ENCODE measurements at places on chromosomes 1 and 21. TPM values are rescaled to one million over a fixed set of nuclear protein-coding genes. Genes with fewer than 3 reads are reported as not detected.

DNA sequence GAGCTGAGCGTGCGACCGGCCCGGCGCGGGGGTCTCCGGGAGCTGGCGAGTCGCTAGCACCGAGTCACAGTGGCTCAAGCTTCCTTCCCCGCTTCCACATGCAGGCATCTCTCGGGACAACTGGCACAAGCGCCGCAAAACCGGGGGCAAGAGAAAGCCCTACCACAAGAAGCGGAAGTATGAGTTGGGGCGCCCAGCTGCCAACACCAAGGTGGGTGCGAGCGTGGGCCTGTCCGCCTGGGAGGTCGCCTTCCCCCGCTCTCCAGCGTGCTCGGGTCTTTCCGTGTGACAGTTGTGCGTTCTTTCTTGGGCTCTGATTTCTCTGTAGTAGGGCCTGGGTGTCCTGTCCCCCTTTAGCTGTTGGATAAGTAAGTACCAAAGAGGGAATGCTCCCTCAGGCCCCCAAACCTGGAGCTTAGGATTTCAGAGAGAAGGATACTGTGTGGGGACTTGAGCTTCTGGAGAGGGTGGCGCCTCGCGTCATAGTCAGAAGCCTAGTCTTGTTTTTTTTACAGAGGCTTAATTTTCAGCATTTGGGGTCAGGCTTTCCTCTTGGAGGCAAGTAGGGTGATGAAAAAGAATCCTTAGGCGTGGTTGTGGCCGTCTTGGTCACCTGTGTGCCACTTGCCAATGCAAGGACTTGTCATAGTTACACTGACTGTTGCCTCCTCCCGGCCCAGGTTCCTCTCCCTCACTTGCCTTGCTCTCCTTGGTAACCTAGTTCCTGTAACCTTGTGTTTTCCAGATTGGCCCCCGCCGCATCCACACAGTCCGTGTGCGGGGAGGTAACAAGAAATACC is 790 bp downstream of the RPS8 start:
- H3K4me3 ChIP-seq: peak overlapping the region; percentile 95
- peak overlapping the region; percentile 92 for H3K27ac ChIP-seq
- DNase-seq: no peak

Gene MSH4
- not detected for polyA plus RNA-seq

- H3K27me3 ChIP-seq: no peaks in the 10 kb centered on the region
- no peak overlapping the region for H3K27ac ChIP-seq
- no peaks in the 10 kb centered on the region for H3K36me3 ChIP-seq
- H3K4me1 ChIP-seq: no peaks in the 10 kb centered on the region
- DNase-seq: no peak
These were observed 11.0 kb downstream of the PROX1 start for GRCh38 chr1:213998785-213999184.

Gene TPTE
- polyA plus RNA-seq: not detected

- no peaks in the 10 kb centered on the region for H3K36me3 ChIP-seq
- H3K27ac ChIP-seq: no peak overlapping the region
- no peak for DNase-seq
- no peaks in the 10 kb centered on the region for H3K4me1 ChIP-seq
- no peak overlapping the region for H3K4me3 ChIP-seq
These were observed 36.0 kb downstream of the EBNA1BP2 start for GRCh38 chr1:43135857-43136781.

Gene LCE1D
- not detected for polyA plus RNA-seq

DNA sequence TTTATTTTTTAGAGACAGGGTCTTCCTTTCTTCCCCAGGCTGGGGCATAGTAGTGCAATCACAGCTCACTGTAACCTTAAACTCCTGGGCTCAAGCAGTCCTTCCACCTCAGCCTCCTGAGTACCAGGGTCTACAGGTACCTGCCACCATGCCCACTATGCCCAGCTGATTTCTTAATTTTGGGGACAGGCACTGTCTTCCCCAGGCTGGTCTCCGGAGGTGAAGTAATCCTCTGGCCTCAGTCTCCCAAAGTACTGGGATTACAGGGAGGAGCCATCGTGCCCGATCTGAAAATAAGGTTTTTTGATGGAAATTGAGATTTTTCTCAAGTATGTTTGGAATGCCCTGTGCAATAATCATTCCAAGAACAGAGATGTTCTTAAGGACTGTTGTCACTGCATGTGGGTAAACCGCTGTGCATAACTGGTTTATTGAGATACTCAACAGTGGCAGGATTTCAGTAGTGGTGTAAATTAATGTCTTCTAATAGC is 934 bp upstream of the MSH4 start:
- DNase-seq: no peak
- no peak overlapping the region for H3K27ac ChIP-seq
- H3K4me3 ChIP-seq: no peak overlapping the region

GRCh38 chr1:85454214-85454613 is 10.7 kb downstream of the DDAH1 start:
- H3K36me3 ChIP-seq: no peaks in the 10 kb centered on the region
- no peak overlapping the region for H3K4me3 ChIP-seq
- DNase-seq: no peak
- no peaks in the 10 kb centered on the region for H3K27me3 ChIP-seq
- no peak overlapping the region for H3K27ac ChIP-seq

- H3K4me1 ChIP-seq: no peaks in the 10 kb centered on the region
- no peak for DNase-seq
- no peaks in the 10 kb centered on the region for H3K27me3 ChIP-seq
- no peak overlapping the region for H3K27ac ChIP-seq
These were observed 12.2 kb downstream of the FAM131C start for GRCh38 chr1:16061266-16061665.

Gene CHRM3
- polyA plus RNA-seq: not detected

GRCh38 chr1:3432306-3432705 is 22.2 kb upstream of the ARHGEF16 start:
- H3K27me3 ChIP-seq: no peaks in the 10 kb centered on the region
- no peaks in the 10 kb centered on the region for H3K36me3 ChIP-seq
- H3K4me3 ChIP-seq: no peak overlapping the region
- no peaks in the 10 kb centered on the region for H3K4me1 ChIP-seq

GRCh38 chr1:71899881-71900280 is 382.5 kb downstream of the NEGR1 start:
- H3K27ac ChIP-seq: no peak overlapping the region
- no peak overlapping the region for H3K4me3 ChIP-seq
- no peaks in the 10 kb centered on the region for H3K36me3 ChIP-seq
- H3K4me1 ChIP-seq: no peaks in the 10 kb centered on the region
- H3K27me3 ChIP-seq: no peaks in the 10 kb centered on the region

Gene LMX1A
- not detected for polyA plus RNA-seq

Gene OR2M4
- polyA plus RNA-seq: not detected

Gene AMPD1
- not detected for polyA plus RNA-seq

- H3K27ac ChIP-seq: no peak overlapping the region
- no peaks in the 10 kb centered on the region for H3K36me3 ChIP-seq
- H3K27me3 ChIP-seq: no peaks in the 10 kb centered on the region
- no peak for DNase-seq
- H3K4me1 ChIP-seq: peaks cover 8% of the 10 kb centered on the region
These were observed 593 bp downstream of the ST6GALNAC3 start for GRCh38 chr1:76075188-76075489.

DNA sequence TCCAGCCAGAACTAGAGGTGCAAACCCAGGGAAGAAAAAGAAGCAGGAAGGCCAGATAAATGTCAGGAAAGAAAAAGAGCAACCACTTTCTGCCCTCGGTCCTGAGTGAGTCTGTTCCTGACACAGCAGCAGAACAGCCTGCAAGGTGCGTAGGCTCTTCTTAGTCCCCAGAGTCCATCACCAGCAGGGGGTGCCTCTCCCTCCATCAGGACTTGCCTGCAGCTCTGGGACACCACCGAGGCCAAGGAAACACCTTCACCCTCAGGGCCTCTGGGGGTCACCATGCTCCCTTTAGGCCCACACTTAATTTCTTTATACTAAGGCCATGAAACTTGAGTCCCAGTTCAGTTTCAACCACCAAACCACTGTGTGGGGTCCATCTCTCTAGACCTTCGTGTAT is 43.7 kb upstream of the NFASC start:
- no peaks in the 10 kb centered on the region for H3K36me3 ChIP-seq
- H3K27me3 ChIP-seq: peaks cover 21% of the 10 kb centered on the region
- no peak for DNase-seq
- no peaks in the 10 kb centered on the region for H3K4me1 ChIP-seq
- no peak overlapping the region for H3K27ac ChIP-seq

- no peaks in the 10 kb centered on the region for H3K4me1 ChIP-seq
- H3K4me3 ChIP-seq: no peak overlapping the region
- no peaks in the 10 kb centered on the region for H3K36me3 ChIP-seq
- no peaks in the 10 kb centered on the region for H3K27me3 ChIP-seq
- H3K27ac ChIP-seq: no peak overlapping the region
- DNase-seq: no peak
These were observed 26.4 kb upstream of the PLA2G4A start for GRCh38 chr1:186802388-186802787.

GRCh38 chr21:44441041-44441400 is 14.3 kb upstream of the LRRC3 start:
- H3K36me3 ChIP-seq: no peaks in the 10 kb centered on the region
- no peaks in the 10 kb centered on the region for H3K4me1 ChIP-seq
- H3K4me3 ChIP-seq: no peak overlapping the region
- H3K27me3 ChIP-seq: no peaks in the 10 kb centered on the region
- no peak for DNase-seq

GRCh38 chr1:215082532-215083382 is at the start of gene KCNK2:
Gene KCNK2, plus strand, starts transcription at chr1:215082737. Its CDS starts 649 bp downstream, at chr1:215083386.
- no peak within 1 kb of the TSS for H3K27ac ChIP-seq
- H3K36me3 ChIP-seq: no peaks in the 10 kb centered on the region
- H3K27me3 ChIP-seq: peaks cover 10% of the 10 kb centered on the region
- no peaks in the 10 kb centered on the region for H3K4me1 ChIP-seq
- no peak within 1 kb of the TSS for H3K4me3 ChIP-seq
- DNase-seq: no peak

Gene GREM2
- polyA plus RNA-seq: 0.61 TPM

DNA sequence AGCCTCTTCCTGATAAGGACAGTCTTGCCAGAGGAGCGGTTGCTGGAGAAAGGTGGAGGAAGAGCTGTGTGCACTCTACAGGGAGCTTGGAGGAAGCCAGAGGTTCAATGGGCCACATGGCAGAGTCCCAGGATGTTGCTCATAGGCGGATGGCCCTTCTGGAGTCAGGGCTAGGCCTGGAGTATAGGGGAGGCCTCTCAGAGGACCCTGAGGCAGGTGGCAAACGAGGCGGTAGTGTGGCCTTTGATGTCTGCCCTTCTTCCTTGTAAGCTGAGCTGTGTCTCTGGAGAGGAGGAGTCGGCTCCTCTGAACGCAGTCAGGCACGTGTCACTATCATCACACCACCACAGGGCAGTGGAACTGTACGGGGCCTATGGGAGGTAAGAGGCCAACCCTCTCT is 8.6 kb downstream of the PKP1 start:
- H3K4me3 ChIP-seq: no peak overlapping the region
- peaks cover 4% of the 10 kb centered on the region for H3K27me3 ChIP-seq
- no peak overlapping the region for H3K27ac ChIP-seq
- no peak for DNase-seq

GRCh38 chr21:23690316-23690715 is 1917.0 kb downstream of the MRPL39 start:
- H3K27me3 ChIP-seq: no peaks in the 10 kb centered on the region
- H3K4me1 ChIP-seq: no peaks in the 10 kb centered on the region
- H3K27ac ChIP-seq: no peak overlapping the region
- no peak for DNase-seq
- H3K36me3 ChIP-seq: no peaks in the 10 kb centered on the region

DNA sequence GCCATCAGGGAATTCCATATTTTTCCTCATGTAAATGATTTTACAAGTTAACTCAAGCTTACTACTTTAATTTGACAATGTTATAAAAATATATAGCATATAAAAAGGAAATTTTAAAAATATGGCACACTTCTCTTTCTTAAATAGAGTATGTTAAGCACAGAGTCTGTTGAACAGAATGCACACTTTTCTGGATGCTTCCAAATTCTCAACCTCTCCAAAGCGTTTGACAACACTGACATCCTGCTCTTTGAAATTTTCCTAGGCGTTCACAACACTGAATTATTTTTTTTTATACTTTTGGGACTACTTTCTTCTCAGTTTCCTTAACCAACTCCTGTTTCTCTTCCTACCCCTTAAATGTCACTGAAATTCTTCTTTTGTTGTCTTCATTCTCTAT is 117.8 kb upstream of the PLXNA2 start:
- H3K36me3 ChIP-seq: no peaks in the 10 kb centered on the region
- no peak overlapping the region for H3K27ac ChIP-seq
- no peaks in the 10 kb centered on the region for H3K4me1 ChIP-seq
- H3K4me3 ChIP-seq: no peak overlapping the region
- peaks cover 4% of the 10 kb centered on the region for H3K27me3 ChIP-seq
- DNase-seq: no peak

- DNase-seq: no peak
- H3K4me3 ChIP-seq: no peak overlapping the region
- H3K36me3 ChIP-seq: no peaks in the 10 kb centered on the region
- no peak overlapping the region for H3K27ac ChIP-seq
- no peaks in the 10 kb centered on the region for H3K4me1 ChIP-seq
These were observed 97.7 kb upstream of the GREM2 start for GRCh38 chr1:240709676-240710075.

Gene PEAR1
- not detected for polyA plus RNA-seq

GRCh38 chr1:61225478-61225877 is 143.1 kb downstream of the NFIA start:
- H3K27ac ChIP-seq: no peak overlapping the region
- no peak overlapping the region for H3K4me3 ChIP-seq
- no peaks in the 10 kb centered on the region for H3K27me3 ChIP-seq
- H3K4me1 ChIP-seq: no peaks in the 10 kb centered on the region
- H3K36me3 ChIP-seq: no peaks in the 10 kb centered on the region

GRCh38 chr1:216562383-216562782 is 139.1 kb upstream of the USH2A start:
- no peak overlapping the region for H3K4me3 ChIP-seq
- H3K27ac ChIP-seq: no peak overlapping the region
- no peaks in the 10 kb centered on the region for H3K27me3 ChIP-seq
- no peaks in the 10 kb centered on the region for H3K36me3 ChIP-seq
- no peak for DNase-seq
- H3K4me1 ChIP-seq: no peaks in the 10 kb centered on the region

DNA sequence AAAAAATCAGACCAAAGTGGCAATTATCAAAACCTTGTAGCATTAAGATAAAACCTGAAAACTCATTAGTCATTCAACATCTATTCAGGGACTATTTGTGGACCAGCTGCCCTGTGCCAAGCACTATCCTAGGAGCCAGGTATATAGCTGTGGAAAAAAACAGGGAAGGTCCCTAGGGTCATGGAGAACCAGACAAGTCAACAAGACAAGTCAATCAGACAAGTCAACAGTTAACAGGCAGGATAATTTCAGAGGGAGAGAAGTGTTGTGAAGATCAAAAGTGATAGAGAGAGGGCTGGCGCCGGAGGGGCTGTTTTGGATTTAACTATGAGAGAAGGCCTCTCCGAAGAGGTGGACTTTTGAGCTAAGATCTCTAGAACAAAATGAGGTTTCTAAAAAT is 3.3 kb upstream of the ATP1A4 start:
- no peak overlapping the region for H3K4me3 ChIP-seq
- no peak overlapping the region for H3K27ac ChIP-seq
- H3K36me3 ChIP-seq: no peaks in the 10 kb centered on the region
- no peak for DNase-seq

GRCh38 chr1:64940025-64940424 is 26.3 kb downstream of the JAK1 start:
- peaks cover 49% of the 10 kb centered on the region for H3K4me1 ChIP-seq
- no peak overlapping the region for H3K27ac ChIP-seq
- no peaks in the 10 kb centered on the region for H3K36me3 ChIP-seq
- H3K27me3 ChIP-seq: no peaks in the 10 kb centered on the region
- H3K4me3 ChIP-seq: no peak overlapping the region
- no peak for DNase-seq

Gene C1orf159
- polyA plus RNA-seq: 7.9 TPM

- H3K36me3 ChIP-seq: no peaks in the 10 kb centered on the region
- H3K27ac ChIP-seq: no peak overlapping the region
- no peaks in the 10 kb centered on the region for H3K4me1 ChIP-seq
- H3K4me3 ChIP-seq: no peak overlapping the region
- H3K27me3 ChIP-seq: no peaks in the 10 kb centered on the region
- no peak for DNase-seq
These were observed 202.1 kb upstream of the PLXNA2 start for GRCh38 chr1:208446271-208446691.

Measured in CD8-positive, alpha-beta memory T cell (primary cell).